ENCODE measurements at places on chromosomes 7 and 10.

GRCh38 chr10:4588824-4589223 lies 237.2 kb upstream of the AKR1E2 start:
- DNase-seq = no peak

DNA sequence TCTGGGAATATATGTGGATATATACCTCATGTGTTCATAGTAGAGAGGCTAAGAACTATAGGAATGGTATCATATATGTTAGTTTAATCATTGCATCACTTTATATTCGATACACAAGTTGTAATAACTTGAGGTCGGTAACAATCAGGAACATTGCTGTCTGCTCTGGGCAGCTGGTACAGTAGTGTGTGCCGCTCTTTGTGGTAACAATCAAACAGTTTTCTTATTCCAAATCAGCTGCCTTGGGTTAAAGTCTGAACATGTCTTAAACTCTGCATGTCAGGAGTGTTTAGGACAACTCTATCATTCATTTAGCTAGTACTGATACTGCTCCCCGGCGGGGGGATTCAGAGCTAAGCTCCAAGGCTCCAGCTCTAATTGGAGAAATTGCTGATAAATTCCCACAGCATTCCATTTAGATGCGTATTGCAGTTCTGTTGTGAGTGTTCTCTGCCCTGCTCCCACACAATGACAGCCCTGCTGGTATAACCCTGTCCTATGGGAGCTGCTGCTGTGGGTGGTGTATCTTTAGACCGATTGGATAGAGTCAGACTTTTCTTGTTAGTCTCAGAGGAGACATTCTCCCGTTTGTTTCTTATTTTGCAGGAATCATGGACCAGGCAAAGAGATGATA lies 707.5 kb upstream of the FZD8 start:
- peak; percentile 68 for DNase-seq

- no peak for DNase-seq
These were observed 209.0 kb downstream of the MAGI2 start for GRCh38 chr7:79244482-79244881.

DNA sequence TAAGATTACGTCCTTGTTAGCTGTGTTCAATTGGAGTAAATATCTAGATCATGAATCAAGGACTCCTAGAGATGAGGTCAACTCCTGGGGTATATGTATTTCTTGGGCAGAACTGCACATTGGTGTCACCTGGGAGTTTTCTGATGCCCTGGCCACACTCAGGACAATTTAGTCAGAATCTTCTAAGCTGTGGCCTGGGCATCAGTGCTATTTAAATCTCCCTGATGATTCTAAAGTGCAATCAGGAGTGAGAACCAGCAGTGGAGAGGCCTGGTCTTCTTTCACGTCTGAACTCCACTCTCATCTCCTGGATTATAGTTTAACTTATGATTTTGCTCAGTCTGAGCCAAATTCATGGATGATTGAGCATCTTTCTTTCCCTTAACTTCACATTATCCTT lies 218.0 kb downstream of the BMPER start:
- no peak for DNase-seq

DNA sequence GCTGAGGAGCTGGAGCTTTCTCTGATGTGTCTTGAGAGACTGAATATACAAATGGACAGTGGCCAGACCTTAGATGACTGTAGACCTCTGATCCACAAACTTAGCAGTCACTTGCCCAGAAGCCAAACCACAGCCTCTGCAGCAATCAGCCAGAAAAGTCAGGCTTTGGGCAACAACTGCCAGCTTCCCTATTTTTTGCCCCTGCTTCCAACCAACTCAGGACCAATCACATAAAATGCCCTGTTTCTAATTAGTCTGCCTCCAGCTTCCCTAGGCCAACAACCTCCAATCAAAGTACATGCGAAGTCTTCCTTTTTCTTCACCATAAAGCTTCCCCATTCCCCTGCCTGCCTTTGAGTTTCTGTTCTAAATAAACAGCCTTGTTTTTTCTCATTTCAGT lies 37.8 kb upstream of the CACUL1 start:
- DNase-seq = no peak

Measured in AG04449 (cell line).